ENCODE measurements at places on chromosomes 2 and 18.

DNA sequence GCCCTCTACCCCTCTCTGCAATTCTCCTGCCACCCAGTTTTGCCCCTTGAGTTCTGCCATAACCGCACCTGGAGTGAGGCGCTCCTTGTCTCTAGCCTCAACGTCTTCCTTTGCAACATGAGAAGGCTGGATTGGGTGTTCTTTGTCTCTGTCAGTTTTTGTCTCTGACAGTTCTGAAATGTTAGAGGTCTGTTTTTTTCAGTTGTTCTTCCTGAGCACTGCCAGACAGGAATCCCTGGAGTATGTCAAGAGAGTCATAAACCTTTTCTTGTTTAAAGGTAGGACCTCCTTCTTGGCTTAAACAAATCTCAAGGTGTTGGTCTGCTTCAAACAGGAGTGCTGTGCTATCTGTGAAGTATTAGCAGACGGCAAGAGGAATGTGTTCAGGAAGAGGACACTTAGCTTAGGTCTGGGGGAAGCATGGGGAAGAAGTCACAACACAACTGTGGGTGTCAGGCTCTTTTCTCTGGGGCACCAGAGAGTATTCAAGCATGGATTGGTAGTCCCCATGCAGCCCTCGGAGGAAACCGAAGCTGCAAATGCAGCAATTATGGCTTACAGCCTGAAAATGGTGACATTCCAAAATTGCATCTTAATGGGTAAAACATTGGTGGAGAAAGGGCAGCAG is 32.3 kb downstream of the AFF3 start:
- H3K27ac ChIP-seq = no peak overlapping the region
- no peaks in the 10 kb centered on the region for H3K36me3 ChIP-seq
- DNase-seq = no peak
- no peaks in the 10 kb centered on the region for H3K27me3 ChIP-seq
- peaks cover 27% of the 10 kb centered on the region for H3K4me1 ChIP-seq

- no peaks in the 10 kb centered on the region for H3K4me1 ChIP-seq
- no peaks in the 10 kb centered on the region for H3K36me3 ChIP-seq
- H3K27ac ChIP-seq = no peak overlapping the region
- no peak overlapping the region for H3K4me3 ChIP-seq
- H3K27me3 ChIP-seq = no peaks in the 10 kb centered on the region
- DNase-seq = no peak
These were observed 321.7 kb upstream of the REV1 start for GRCh38 chr2:99811544-99811943.

DNA sequence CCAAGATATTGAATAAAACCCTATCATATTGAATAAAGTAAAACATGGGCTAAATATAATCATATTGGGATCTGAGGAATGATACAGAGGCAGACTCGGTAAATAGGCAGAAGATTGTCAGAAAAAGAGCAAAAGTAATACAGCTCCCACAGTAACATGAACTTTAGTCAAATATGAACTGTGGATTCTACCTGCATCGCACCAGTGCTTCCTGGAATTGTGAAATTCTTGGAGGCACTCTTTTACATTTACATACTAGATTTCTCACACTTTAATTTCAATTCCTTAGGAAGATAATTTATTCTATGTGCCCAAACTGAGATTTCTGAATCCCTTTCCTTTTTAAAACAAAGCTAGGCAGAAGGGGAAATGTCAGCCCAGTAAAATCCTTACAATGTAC is 325.1 kb upstream of the SLC39A10 start:
- no peak overlapping the region for H3K4me3 ChIP-seq
- H3K27me3 ChIP-seq = no peaks in the 10 kb centered on the region
- no peaks in the 10 kb centered on the region for H3K4me1 ChIP-seq
- no peaks in the 10 kb centered on the region for H3K36me3 ChIP-seq

GRCh38 chr2:144011553-144011952 is 508.4 kb downstream of the ZEB2 start:
- no peak for DNase-seq
- H3K27ac ChIP-seq = no peak overlapping the region
- no peaks in the 10 kb centered on the region for H3K27me3 ChIP-seq
- no peak overlapping the region for H3K4me3 ChIP-seq

DNA sequence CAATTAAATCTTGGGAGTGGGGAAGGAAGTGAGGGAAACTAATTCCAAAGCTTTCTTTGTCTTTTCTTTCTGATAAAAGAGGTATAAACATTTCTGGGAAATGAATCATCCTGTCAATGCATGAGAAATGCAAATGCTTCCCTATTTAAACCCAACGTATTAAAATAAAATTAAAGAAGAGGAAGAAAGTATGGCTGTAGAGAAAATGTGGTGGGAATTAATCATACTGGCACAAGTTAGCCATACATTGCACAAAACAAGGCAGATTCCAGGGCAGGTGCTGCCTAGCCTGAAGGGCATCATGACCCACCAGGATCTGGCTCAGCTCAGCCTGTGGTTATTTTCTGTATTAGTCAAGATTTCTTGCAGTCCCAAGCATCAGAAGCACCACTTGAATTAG is 338.0 kb downstream of the NYAP2 start:
- no peaks in the 10 kb centered on the region for H3K27me3 ChIP-seq
- no peak overlapping the region for H3K27ac ChIP-seq
- no peak for DNase-seq
- H3K36me3 ChIP-seq = no peaks in the 10 kb centered on the region
- no peak overlapping the region for H3K4me3 ChIP-seq

GRCh38 chr2:14960686-14961324 is 328.3 kb downstream of the LRATD1 start:
- no peak for DNase-seq
- H3K27me3 ChIP-seq = no peaks in the 10 kb centered on the region
- H3K4me1 ChIP-seq = no peaks in the 10 kb centered on the region

- H3K4me3 ChIP-seq = no peak overlapping the region
- no peak for DNase-seq
- no peaks in the 10 kb centered on the region for H3K27me3 ChIP-seq
- H3K36me3 ChIP-seq = no peaks in the 10 kb centered on the region
- H3K27ac ChIP-seq = no peak overlapping the region
- H3K4me1 ChIP-seq = no peaks in the 10 kb centered on the region
These were observed 376.4 kb upstream of the RAB12 start for GRCh38 chr18:8232791-8233190.

GRCh38 chr2:59932341-59932740 is 621.1 kb downstream of the BCL11A start:
- H3K27ac ChIP-seq = no peak overlapping the region
- no peak for DNase-seq
- no peaks in the 10 kb centered on the region for H3K27me3 ChIP-seq
- H3K4me1 ChIP-seq = peaks cover 2% of the 10 kb centered on the region
- no peak overlapping the region for H3K4me3 ChIP-seq

GRCh38 chr2:67977464-67977863 is 85.3 kb downstream of the C1D start:
- no peak overlapping the region for H3K27ac ChIP-seq
- no peak for DNase-seq
- H3K4me1 ChIP-seq = no peaks in the 10 kb centered on the region
- H3K4me3 ChIP-seq = no peak overlapping the region
- no peaks in the 10 kb centered on the region for H3K36me3 ChIP-seq

- H3K4me3 ChIP-seq = no peak overlapping the region
- no peak overlapping the region for H3K27ac ChIP-seq
- no peaks in the 10 kb centered on the region for H3K36me3 ChIP-seq
- H3K27me3 ChIP-seq = no peaks in the 10 kb centered on the region
These were observed 765.1 kb upstream of the SLC8A1 start for GRCh38 chr2:41216978-41217377.

GRCh38 chr2:224958462-224958857 is 83.8 kb downstream of the DOCK10 start:
- no peak overlapping the region for H3K4me3 ChIP-seq
- H3K4me1 ChIP-seq = peaks cover 19% of the 10 kb centered on the region
- peak overlapping the region; percentile 54 for H3K27ac ChIP-seq

- no peaks in the 10 kb centered on the region for H3K36me3 ChIP-seq
- H3K4me3 ChIP-seq = no peak overlapping the region
- H3K27me3 ChIP-seq = no peaks in the 10 kb centered on the region
- H3K4me1 ChIP-seq = no peaks in the 10 kb centered on the region
These were observed 159.0 kb upstream of the DAPL1 start for GRCh38 chr2:158635961-158636601.

DNA sequence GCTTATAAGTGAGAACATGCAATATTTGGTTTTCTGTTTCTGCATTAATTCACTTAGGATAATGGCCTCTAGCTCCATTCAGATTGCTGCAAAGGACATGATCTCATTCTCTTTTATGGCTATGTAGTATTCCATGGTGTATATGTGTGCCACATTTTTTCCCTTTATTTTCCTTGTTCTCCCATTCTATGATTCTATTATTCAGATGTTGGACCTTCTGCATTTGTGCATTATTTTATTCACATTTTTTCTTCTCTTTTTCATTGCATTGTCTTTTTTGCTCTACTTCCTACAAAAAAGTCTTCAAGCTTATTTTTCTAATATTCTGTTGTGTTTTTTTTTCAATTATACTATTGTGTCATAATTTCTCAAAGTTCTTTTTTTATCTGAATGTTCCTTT is 11.1 kb upstream of the ANTXR1 start:
- H3K27me3 ChIP-seq = no peaks in the 10 kb centered on the region
- H3K27ac ChIP-seq = no peak overlapping the region
- DNase-seq = no peak

- no peak overlapping the region for H3K27ac ChIP-seq
- no peaks in the 10 kb centered on the region for H3K36me3 ChIP-seq
- H3K4me3 ChIP-seq = no peak overlapping the region
These were observed 7.4 kb upstream of the MOB1A start for GRCh38 chr2:74186038-74186437.
